ENCODE measurements at places on chromosomes 2 and 18. TPM values are rescaled to one million over a fixed set of nuclear protein-coding genes. Genes with fewer than 3 reads are reported as not detected.

- peak; percentile 63 for DNase-seq
These were observed 30.1 kb downstream of the IGFBP5 start for GRCh38 chr2:216665242-216665641.

DNA sequence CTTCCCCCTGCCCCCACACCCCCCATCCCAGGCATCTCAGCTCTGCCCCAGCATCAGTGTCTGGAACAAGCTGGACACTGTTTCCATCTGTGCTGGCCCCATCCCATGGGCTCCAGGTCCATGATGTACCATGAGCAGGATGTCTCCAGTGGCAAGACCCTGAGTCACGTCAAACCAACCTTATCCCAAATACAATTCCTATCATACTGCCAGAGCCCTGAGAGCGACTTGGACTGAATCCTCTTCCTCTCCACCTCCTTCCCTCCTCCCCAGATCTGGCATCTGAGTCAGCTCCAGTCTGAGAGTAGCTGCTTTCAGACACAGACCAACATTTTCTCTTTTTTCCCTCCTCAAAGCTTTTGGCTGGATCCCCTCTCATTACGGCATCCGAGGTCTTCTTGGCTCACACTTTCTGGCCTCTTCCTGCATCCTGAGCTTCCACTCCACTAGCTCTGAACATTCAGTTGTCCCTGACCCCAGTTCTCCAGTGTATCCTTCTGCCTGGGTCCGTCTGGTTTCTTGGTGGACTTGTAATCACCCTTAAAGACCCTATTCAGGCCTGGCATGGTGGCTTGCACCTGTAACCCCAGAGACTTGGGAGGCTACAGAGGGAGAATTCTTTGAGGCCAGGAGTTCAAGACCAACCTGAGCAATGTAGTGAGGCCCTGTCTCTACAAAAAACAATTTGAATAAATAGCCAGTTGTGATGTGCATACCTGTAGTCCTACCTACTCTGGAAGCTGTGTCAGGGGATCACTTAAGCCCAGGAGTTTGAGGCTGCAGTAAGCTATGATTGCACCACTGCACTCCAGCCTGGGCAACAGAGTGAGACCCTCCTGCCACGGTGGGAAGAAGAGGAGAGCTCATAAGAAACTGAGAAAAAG lies 68.3 kb downstream of the ACKR3 start:
- no peak for DNase-seq

GRCh38 chr2:8028036-8028435 lies 653.8 kb upstream of the ID2 start:
- no peak for DNase-seq

DNA sequence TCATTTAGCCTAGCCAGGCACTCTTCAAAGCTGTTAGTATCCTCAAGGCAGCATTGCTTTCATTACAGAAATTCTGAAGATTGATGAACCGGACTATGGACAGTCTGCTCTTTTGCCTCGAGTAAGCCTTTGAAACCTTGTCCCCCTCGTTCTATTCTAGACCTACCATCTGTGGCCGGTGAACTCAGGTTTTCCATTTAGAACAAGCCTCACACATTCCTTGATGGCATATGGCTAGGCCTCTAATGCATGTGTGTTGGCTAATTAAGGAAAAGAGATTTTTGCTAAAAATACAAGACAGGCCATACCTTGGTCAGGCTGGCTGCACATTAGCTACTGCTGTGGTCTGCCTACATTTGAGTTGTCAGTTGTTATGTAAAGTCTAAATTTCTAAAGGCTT lies 111.8 kb downstream of the CERS6 start:
- DNase-seq = no peak

DNA sequence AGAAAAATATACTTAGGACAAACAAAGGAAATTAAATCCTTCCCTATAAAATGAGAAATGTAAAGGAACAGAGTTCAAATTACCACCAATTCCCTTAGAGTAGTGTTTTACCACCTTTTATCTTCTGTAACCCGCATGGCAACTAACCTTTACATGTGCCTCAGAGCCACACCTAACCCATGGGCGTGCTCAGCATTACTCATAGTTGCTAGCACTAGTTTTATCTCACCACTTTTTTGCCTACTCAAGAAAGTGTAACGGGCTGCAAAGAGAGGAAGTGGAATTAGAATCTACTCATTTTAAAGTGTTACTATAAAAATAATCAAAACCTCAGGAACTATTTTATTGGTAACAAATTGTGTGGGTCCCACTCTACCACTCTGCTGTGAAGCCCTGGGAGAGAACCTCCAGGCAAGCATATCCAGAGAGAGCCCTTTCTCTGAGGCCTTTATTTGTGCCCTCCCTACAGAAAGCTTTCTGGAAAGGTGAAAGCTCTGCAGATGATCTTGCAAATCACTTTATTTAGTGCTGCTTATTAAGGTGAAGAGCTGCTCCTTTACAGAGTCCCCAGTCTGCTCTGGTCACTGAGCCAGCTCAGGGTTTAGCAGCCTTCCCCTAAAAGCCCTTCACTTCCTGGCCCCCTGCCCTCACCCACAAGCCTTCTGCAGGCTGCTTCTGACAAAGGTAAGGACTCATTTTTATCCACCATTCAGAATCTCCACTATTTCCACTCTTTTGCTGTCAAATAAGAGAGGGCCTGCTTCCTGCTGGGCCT lies 98.8 kb downstream of the TRABD2A start:
- DNase-seq = peak; percentile 15

DNA sequence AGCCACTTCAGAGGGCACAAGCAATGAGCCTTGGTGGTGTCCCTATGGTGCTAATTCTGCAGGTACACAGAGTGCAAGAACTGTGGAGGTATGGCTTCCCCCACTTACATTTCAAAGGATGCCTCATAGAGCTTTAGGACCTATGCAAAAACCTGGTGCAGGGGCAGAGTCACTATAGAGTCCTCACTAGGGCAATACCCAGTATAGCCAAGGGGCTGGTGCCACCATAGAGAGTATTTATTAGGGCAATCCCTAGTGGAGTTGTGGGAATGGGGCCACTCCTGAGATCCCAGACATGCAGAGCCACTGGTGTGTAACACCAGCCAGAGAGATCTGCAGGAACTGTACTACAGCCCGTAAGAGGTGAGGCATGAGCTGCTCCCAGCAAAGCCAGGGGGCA lies 312.2 kb downstream of the SLC4A3 start:
- no peak for DNase-seq

- DNase-seq = no peak
These were observed 65.4 kb downstream of the DIS3L2 start for GRCh38 chr2:232026910-232027309.

Gene SGPP2
- total RNA-seq = 4.7 TPM

Gene VIT
- 18.9 TPM for total RNA-seq

All from right cardiac atrium (tissue), 5 donors.